ENCODE measurements at places on chromosomes 5 and 9.

DNA sequence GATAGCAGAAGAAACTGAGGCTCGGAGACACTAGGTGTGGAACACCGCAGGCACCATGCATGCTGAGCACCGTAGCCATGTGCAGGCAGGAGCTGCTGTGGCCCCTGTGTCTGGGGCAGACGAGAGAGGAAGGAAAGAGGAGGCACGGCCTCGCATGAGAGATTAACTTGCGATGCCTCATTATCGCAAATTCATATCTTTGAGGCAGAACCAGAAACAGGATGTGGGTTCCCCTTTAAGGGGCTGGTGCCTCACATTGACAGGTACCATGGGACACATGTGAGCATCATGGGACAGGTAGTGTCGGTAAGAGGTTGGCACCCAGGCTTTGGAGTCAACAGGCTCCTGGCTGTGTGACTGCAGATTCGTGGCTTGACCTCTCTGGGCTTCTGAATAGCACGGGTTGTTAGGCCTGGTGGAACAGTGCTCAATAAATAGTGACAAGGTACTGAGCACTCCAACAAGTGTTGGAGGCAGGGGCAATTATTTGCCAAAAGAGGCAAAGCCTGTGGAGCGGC lies 40.8 kb downstream of the NAIF1 start:
- DNase-seq: no peak

GRCh38 chr9:114343471-114344187 lies 14.0 kb downstream of the ORM2 start:
- no peak for DNase-seq

DNA sequence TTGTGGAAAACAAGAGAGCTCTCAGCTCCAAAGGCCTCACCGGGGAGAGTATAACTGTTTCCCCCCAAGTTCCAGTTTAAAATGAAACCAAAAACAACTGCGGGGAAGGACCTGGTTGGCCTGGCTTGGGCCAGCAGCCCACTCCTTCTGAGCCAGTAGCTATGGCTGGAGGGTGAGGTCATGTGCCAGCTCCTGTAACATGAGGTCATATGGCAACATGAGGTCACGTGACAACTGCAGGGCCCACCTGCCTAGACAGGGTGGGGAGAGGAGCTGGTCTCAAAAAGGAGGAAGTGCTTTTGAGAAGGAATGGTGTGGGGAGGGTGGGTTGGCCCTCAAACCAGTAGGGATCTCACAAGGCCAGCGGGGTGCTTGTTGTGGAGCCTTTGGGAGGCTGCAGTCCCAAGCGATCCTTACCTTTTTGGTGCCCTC lies 29.3 kb upstream of the CRB2 start:
- no peak for DNase-seq

DNA sequence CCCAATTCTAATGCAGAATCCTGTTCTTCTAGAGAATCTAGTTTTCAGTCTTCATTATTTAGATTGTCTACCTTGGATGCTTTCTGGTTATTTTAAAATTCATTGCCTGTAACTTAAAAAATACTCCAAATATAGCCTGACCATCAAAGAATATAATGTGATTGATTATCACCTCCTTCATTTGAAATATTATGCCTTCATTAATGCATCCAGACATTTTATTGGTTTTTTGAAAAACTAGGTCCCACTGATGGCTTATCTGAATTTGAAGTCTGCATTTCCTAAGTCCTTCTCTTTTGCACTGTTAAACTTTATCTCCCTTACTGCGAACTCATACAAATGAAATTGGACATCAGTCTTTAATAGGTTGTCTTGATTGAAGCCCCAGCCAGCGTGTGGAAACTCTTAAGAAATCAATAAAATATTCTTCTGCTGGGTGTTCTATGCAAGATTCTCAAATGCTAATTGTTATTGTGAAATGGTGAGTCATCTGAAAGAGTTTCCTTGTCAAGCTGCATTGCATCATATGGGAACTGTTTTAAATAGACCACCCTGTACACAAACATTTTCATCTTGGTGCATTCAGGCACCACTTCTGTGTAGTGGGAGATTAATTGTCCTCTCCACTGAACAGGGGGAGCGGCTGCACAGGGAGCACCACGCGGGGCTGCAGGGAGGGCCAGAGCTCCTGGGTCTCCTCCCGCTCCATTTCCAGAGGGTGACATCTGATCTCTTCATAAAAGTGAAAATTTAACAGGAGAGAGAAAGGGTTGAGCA lies 92.3 kb upstream of the FANCC start:
- DNase-seq: peak; percentile 75

DNA sequence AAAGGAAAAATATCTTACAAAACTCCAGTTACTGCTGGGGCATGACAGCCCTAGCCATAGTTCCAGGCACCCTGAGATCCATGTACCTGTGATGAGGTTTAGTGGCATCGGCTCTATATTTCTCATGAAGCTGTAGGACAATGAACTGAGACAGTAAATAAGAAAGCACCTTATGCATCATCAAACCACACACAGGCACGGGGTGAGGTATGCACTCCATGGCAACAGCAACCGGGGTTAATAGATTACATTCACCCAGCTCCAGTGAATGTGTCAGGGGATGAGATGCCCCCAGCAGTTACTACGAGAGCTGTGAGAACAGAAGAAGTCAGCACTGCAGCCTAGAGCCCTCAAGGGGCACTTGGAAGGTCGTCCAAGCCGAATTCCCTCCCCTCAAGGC lies 162.0 kb upstream of the S1PR3 start:
- no peak for DNase-seq

GRCh38 chr5:4995014-4995413 lies 145.1 kb upstream of the ADAMTS16 start:
- peak; percentile 75 for DNase-seq

DNA sequence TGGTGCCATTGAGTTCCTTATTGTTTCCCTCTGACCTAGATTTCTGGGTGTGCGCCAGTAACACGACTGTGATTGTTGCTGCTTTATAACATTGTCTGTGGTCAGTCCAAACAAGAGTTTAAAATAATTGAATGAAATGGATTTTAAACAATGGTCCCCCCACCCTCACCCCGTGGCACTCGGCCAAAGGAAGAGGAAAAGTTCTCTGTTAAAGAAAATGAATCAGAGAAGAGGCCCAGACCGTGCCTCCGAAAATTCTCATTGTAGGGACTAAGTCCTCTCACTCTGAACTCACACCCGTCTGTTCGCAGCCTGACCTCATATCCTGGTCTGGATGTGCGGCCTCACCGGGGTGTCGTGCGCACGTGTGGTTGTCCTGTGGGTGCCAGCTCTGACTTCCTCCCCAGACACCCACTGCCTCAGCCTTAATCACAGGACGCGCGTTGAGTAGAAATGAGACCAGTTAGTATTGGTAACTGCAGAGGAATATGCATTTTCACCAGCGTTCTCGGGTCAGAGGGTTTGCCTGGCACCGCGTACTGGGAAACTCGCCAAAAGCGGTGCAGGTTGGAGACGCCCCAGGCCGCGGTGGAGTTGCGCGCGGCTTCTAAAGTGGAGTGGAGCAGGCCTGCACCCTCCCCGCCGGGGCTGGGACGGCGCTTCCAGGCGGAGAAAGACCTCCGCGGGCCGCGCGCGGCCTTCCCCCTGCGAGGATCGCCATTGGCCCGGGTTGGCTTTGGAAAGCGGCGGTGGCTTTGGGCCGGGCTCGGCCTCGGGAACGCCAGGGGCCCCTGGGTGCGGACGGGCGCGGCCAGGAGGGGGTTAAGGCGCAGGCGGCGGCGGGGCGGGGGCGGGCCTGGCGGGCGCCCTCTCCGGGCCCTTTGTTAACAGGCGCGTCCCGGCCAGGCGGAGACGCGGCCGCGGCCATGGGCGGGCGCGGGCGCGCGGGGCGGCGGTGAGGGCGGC lies at the start of gene ABL1:
Gene ABL1, plus strand, starts transcription at position 884 of the 966 bp plus-strand sequence. CDS start 193 bp downstream, outside the sequence.
- DNase-seq: peak; percentile 90

DNA sequence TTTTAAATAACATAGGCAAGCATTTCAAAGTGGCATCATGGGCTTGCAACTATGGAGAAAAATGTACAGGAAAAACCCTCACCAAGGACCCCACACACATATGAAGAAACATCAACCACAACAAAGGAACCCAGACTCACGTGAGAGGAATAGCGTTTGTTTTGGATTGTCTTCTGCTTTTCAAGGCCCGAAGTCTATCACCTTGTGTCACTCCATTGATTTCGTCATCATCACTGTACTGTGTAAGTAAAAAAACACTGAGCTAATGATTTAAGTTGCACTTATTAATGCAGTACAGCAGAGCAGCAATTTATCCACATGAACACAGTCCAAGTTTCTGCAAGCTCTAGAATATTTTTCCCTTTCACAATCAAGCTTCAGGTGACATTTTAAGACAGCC lies 72.4 kb downstream of the HABP4 start:
- no peak for DNase-seq

GRCh38 chr5:137563646-137564397 lies 64.7 kb upstream of the SPOCK1 start:
- peak; percentile 98 for DNase-seq

- DNase-seq: no peak
Observed at GRCh38 chr5:58969795-58970194, 386.9 kb downstream of the RAB3C start.

DNA sequence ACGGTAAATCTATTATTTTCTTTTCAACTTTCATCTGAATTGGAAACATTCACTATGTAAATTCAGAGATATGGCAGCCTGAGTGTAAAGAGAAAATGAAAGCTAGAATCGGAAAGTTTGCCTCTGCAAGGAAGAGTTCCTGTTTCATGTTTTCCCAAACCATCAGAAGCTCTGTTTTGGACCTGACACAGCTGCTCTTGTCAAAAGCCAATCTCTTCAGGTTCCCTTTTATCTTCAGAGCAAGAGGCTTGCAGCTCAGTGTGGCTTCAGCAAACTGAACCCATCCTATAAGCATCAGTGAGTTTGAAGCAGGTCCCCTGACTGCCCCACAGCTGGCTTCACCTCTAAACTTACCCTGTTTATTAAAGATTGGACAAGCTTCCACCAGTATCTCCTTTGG lies 1099.7 kb downstream of the DTWD2 start:
- peak; percentile 13 for DNase-seq

GRCh38 chr5:174900240-174900865 lies 176.0 kb downstream of the MSX2 start:
- no peak for DNase-seq

- DNase-seq: no peak
Observed at GRCh38 chr9:126616521-126616976, 2.8 kb downstream of the LMX1B start.

DNA sequence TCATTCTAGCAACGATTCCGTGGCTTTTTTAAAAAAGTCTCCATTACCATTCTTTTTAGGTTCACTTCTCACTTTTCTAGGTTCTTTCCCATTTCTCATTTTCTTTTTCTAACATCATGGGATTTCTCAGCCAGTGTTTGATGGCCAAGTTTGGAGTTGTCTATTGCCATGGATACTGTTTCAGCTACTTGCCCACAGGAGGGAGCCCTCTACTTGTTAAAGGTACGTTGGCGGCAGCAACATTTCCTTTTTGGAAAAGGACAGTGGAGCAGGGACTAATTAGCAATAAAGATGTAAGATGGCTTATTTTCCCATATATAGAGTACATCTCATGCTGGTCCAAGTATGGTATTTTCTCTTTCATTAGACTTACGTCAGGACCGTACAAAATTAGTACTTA lies 2257.5 kb upstream of the C9orf72 start:
- peak; percentile 30 for DNase-seq

GRCh38 chr9:70495514-70495913 lies 81.1 kb upstream of the KLF9 start:
- no peak for DNase-seq

- DNase-seq: no peak
Observed at GRCh38 chr5:23977365-23977764, 470.0 kb downstream of the PRDM9 start.

- no peak for DNase-seq
Observed at GRCh38 chr5:116771466-116772151, 197.0 kb upstream of the SEMA6A start.

DNA sequence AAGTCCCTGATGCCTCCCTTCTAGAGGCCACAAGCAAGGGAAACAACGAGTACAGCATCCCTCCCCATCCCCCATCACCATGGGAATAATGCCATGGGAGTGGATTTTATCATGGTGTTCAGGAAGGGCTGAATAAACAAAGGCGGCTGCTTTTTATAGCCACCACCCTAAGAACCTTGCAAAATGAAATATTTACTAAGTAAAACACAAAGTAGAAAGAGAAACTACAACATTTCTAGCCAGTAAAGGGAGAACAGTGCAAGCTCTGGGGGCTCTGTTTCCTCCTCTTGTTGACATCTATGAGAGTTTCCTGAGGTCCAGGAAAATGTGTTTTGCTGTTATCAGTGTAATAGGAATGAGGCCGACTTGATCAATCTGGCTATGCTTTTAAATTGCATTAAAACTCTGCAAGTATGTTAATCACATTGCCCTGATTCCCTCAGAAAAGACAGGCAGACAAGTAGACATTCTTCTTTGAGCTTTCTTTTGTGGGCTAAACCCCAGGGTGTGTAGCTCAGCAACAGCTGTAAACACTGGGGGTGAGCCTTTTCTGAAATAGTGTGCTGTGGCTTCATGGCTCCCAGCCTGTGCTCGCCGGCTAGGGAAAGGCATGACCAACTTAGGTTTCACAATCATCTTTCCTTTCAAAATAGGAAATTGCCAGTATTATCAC lies 31.1 kb downstream of the SV2C start:
- no peak for DNase-seq

GRCh38 chr9:120770931-120771330 lies 22.3 kb downstream of the FBXW2 start:
- DNase-seq: no peak

DNA sequence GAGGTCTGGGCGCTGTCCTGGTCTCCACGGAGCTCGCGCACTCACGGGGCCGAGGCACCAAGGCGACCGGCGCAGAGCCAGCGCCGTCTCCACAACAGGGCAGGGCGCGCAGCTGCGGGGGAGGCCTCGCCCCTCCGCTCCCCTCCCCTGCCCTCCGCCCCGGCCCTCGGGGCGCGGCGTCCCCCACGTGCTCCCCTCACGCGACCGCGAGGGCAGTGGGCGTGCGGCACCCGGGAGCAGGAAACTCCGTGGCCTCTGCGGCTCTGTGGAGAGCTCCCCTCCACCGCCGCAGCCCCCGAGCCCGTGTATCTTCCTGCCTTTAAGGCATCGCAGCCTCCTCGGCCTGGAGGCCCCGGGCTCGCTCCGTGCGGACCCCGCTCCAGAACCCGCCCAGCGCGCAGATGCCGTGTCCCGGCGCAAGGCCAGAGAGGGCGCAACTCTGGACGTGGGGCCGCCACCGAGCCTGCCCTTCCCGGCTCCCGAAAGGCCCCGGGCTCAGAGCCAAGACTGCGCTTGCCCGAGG lies 708 bp upstream of the TUBB4B start:
- peak; percentile 66 for DNase-seq

GRCh38 chr5:175452166-175452565 lies 8.2 kb upstream of the DRD1 start:
- no peak for DNase-seq

GRCh38 chr9:120777229-120777628 lies 16.0 kb downstream of the FBXW2 start:
- DNase-seq: no peak

DNA sequence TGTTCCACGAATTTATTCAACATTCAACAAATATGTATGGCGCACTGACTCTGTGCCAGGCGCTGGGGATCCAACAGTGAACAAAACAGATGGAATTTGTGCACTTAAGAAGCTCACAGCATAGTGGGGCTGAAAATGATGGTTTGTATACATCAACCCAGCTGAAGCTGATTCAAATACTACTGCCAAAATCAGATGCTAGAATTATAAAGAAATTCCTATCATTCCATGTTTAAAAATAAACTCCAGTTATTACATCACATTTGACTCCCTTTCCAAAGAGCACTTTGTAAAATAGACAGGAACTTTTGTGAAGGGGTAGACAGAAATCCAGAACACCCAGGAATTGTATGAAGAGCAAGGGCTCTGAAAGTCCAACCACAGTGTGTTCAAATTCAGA lies 54.1 kb downstream of the ZNF608 start:
- DNase-seq: peak; percentile 81

- DNase-seq: peak; percentile 35
Observed at GRCh38 chr5:16568875-16569580, 47.8 kb downstream of the RETREG1 start.

Measured in EL (cell line).